ENCODE measurements at places on chromosomes 7 and 10. TPM values are rescaled to one million over a fixed set of nuclear protein-coding genes. Genes with fewer than 3 reads are reported as not detected.

Gene ATRNL1
- total RNA-seq: 0.14 TPM

Gene MOGAT3
- total RNA-seq: not detected

Gene PGAM2
- total RNA-seq: not detected

Gene C10orf53
- not detected for total RNA-seq

Gene CYP2C19
- total RNA-seq: not detected

Gene C7orf33
- not detected for total RNA-seq

Gene FAM13C
- total RNA-seq: 0.05 TPM

Gene TAC1
- total RNA-seq: not detected

Gene MTPN
- 125 TPM for total RNA-seq

Gene NEBL
- total RNA-seq: 8.5 TPM

Gene NDUFA5
- total RNA-seq: 31.6 TPM

Gene NPC1L1
- 0.11 TPM for total RNA-seq

Gene RSU1
- total RNA-seq: 76.5 TPM

Gene DPYSL4
- 16.7 TPM for total RNA-seq

Gene BICC1
- 17.7 TPM for total RNA-seq

Gene ANKRD61
- total RNA-seq: 0.53 TPM

Gene ZWINT
- total RNA-seq: 82.0 TPM

Gene SGMS1
- total RNA-seq: 48.4 TPM

Gene GCK
- total RNA-seq: not detected

Gene SCD
- 136 TPM for total RNA-seq

Gene SAMD9
- total RNA-seq: 4.9 TPM

Gene ADCY1
- 2.4 TPM for total RNA-seq

Gene FEZF1
- not detected for total RNA-seq

Gene LRRN3
- total RNA-seq: 0.03 TPM
